ENCODE measurements at places on chromosomes 4 and X. TPM values are rescaled to one million over a fixed set of nuclear protein-coding genes. Genes with fewer than 3 reads are reported as not detected.

Gene GAGE12J
- not detected for total RNA-seq

Gene BMPR1B
- total RNA-seq = 1.4 TPM

Gene ACE2
- total RNA-seq = 0.17 TPM

GRCh38 chr4:42350611-42351182, 46.6 kb upstream of the SHISA3 start:
- DNase-seq = no peak

Gene RAI2
- total RNA-seq = 0.59 TPM

DNA sequence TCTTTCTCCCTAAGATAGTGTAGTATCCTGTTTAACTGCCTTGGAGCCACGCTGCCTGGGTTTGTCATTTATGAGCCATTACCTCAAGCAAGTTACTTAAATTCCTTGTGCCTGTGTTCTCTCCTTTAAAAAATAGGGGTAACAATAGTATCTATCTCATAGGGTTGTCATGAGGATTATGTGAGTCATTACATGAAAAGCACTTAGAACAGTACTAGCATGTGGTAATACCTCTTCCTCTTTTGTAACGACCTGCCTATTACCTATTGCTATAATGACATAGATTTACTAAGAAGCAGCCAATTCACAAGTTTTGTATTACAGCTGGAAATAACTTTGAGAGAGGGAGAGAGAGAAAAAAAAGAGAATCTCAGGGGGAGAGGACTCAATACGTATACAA, 834.7 kb downstream of the RAPGEF2 start:
- no peak for DNase-seq

DNA sequence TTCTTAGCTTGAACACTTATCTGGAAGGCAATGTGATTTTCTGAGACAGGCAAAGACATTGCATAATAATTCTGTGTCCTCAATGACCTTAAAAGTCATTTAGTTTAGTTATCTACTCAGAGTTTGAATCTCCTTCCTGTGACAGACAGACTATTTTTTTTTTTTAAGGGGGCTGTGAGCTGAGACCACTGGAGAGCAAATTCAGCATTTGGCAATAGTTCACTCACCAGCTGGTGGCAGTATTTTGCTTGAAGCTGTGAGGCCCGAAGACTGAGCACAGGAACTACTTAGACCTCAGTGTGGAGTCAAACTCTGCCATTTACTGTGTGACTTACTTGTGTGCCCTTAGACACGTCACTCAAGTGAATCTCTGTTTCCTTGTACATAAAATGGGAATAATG, 22.9 kb upstream of the CPE start:
- DNase-seq = peak; percentile 78

Gene SLIT2
- total RNA-seq = 1.2 TPM

Gene NEXMIF
- total RNA-seq = 1.1 TPM

GRCh38 chr4:140926672-140927071, 170.5 kb upstream of the TBC1D9 start:
- no peak for DNase-seq

Measured in neural progenitor cell (in vitro differentiated cells).